Activated T-cell treated with anti-CD3 and anti-CD28 coated beads for 1 hour (primary cell): ENCODE measurements at places on chromosomes 3 and 15.
A peak's percentile ranks its signal among the peaks of the same experiment; 100 is the strongest.

GRCh38 chr3:74080056-74080461 is 455.3 kb upstream of the PDZRN3 start:
- no peak for DNase-seq

- no peak for DNase-seq
Measured at GRCh38 chr15:64847876-64848716, 6.4 kb downstream of the PLEKHO2 start.

GRCh38 chr3:108391917-108392593 is 95.7 kb downstream of the HHLA2 start:
- DNase-seq = no peak

DNA sequence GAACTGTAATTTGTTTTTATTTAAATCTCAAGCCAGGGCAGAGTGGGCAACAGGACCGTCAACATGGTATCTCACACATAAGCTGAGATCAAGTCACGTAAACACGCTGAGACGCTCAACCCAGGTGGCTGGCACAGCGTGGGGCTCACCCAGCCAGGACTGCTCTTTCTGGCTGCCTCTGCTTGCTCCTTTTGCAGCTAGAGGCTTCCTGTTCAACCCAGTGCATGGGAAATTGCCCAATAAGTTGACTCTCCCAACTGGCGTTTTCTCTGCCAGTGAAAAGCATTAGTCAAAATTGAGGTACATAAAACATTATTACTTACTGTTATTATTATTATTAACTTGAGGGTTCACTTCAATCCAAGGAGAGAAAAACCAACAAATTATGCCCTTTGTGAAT is 398.1 kb downstream of the NR2F2 start:
- DNase-seq = no peak

DNA sequence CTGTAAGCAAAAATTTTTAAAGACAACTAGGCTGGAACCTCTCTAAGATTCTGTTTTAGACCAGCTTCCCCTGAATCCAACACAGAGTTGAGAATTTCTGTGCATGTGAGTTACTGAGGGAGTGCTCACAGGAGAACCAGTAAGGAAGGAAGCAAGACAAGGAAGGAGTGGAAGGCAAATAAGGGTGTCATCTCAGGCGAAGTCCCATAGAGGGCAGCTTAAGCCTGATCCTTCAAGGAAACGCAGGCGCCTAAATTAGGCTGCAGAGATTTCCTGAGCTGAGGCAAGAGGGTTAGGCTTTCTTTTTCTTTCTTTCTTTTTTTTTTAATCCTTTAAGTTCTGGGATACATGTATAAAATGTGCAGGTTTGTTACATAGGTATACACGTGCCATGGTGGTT is 36.2 kb upstream of the COL6A6 start:
- DNase-seq = no peak

- no peak for DNase-seq
Measured at GRCh38 chr3:81161851-81162250, 599.6 kb downstream of the GBE1 start.

DNA sequence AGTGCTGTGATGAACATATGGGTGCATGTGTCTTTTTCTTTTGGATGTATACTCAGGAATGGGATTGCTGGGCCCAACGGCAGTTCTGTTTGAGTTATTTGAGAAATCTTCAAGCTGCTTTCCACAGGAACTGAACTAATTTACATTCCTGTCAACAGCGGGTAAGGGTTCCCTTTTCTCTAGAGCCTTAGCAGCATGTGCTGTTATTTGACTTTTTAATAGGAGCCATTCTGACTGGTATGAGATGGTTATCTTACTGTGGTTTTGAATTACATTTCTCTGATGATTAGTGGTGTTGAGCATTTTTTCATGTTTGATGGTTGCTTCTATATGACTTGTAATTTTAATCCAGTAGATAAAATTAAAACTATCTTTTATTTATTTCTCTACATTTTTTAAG is 1168.6 kb upstream of the ALCAM start:
- DNase-seq = no peak

- DNase-seq = no peak
Measured at GRCh38 chr15:32148833-32149555, 118.7 kb downstream of the CHRNA7 start.

GRCh38 chr3:48402281-48402732 is 27.6 kb downstream of the PLXNB1 start:
- DNase-seq = no peak

- DNase-seq = no peak
Measured at GRCh38 chr3:107990433-107990832, 100.4 kb downstream of the CD47 start.

DNA sequence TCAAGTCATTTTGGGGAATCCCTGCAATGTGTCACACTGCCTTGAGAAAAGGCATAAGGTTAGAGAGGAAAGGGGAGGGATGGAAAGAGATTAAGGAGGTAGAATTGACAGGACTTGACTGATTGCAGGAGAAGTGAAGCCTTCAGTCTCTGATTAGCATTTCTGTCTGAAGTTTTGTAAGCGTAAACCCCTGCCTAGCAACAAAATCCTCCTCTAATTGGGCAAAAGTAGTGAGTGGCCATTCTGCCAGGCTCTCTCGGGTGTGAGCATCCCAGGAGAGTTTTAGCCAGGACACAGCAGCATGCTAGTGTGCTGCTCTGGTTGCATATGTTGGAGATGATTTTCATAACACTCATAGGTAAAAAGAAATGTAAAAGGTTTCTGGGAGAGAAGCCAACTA is 117.0 kb upstream of the MRPL3 start:
- no peak for DNase-seq

DNA sequence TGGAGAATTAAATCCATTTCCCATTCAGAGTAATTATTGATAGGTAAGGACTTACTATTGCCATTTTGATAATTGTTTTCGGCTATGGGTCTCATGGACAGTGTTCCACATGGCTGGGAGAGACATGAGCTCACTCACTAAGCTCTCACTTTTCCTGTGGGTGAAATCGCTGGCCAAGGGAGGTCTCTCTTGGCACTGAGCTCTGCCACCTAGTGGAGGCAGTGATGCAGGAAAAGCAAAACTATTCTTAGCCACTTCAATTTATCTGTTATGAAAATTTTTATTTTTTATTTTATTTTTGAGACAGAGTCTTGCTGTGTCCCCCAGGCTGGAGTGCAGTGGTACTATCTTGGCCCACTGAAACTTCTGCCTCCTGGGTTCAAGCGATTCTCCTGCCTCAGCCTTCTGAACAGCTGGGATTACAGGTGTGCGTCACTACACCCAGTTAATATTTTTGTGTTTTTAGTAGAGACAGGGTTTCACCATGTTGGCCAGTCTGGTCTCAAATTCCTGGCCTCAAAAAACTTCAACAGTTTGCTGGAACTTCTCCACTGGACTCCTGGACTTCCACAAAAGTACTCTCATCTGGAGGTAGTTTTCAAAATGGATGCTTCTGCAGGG is 4.7 kb upstream of the RNF13 start:
- DNase-seq = peak; percentile 38

DNA sequence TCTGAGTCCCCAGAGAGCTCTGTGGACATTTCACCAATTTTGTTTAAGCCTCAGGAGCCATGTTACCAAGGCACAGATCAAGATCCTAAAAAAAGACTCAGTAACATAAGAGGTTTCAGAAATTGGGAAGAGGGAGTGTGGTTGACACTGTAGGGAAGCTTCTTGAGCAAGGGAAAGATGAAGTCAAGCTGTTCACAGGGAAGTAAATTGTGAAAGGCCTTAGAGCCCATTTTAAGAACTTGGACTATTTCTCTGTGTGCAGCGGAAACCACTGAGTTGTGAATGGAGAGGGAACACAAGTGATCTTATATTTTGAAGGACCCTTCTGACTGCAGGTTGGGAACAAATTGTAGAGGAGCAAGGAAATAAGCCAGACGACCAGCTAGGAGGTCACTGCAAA is 18.7 kb downstream of the BCL2A1 start:
- no peak for DNase-seq

GRCh38 chr15:96184297-96184696 is 146.2 kb upstream of the NR2F2 start:
- no peak for DNase-seq

GRCh38 chr3:54349231-54349652 is 226.9 kb downstream of the CACNA2D3 start:
- DNase-seq = no peak

- DNase-seq = no peak
Measured at GRCh38 chr3:71184252-71184651, 399.3 kb downstream of the FOXP1 start.

GRCh38 chr3:181715571-181716340 is 4.0 kb downstream of the SOX2 start:
- DNase-seq = no peak

DNA sequence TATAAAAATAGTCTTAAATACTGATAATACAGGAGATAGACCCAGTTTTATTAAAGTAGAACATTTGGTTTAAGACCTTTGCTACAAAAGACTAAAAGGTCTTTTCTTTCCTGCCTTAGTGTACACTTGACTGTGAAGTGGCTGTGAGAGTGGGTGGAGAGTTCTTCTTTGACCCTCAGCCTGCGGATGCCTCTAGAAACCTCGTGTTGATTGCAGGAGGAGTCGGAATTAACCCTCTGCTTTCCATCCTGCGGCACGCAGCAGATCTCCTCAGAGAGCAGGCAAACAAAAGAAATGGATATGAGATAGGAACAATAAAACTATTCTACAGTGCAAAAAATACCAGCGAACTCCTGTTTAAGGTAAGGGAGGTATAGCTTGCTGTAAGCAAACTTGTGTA is 36.5 kb downstream of the OXNAD1 start:
- DNase-seq = no peak

DNA sequence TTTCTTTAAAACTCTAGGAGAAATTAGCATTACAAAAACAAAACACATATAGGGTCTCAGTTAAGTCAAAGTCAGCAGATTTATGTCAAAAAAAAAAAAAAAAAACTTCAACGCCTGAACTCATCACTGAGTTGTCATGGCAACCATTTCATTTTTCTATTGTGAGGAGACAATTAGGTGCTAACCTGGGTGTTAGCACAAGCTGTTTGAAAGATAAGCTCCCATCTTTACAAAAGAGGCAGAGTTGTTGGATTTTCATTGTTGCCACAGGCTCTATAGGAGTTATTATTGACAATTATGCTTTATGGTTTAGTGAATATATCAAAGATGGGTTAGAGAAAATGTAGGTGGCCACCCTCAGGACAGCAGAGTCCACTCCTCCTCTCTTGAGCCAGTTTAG is 806.9 kb downstream of the GRM7 start:
- no peak for DNase-seq

GRCh38 chr15:36373550-36373949 is 205.9 kb upstream of the CDIN1 start:
- DNase-seq = no peak

- DNase-seq = no peak
Measured at GRCh38 chr3:164190566-164190965, 887.7 kb downstream of the SI start.

- DNase-seq = no peak
Measured at GRCh38 chr3:132879656-132880055, 157.4 kb upstream of the NPHP3 start.

GRCh38 chr15:59394166-59394661 is 21.5 kb upstream of the MYO1E start:
- no peak for DNase-seq

GRCh38 chr3:160136421-160136820 is 88.8 kb upstream of the C3orf80 start:
- DNase-seq = no peak
